ENCODE measurements at places on chromosomes 16 and 17.

- DNase-seq = no peak
Observed at GRCh38 chr17:82086941-82087906, 10.8 kb downstream of the FASN start.

- DNase-seq = no peak
Observed at GRCh38 chr16:11582157-11582814, 4.4 kb downstream of the LITAF start.

DNA sequence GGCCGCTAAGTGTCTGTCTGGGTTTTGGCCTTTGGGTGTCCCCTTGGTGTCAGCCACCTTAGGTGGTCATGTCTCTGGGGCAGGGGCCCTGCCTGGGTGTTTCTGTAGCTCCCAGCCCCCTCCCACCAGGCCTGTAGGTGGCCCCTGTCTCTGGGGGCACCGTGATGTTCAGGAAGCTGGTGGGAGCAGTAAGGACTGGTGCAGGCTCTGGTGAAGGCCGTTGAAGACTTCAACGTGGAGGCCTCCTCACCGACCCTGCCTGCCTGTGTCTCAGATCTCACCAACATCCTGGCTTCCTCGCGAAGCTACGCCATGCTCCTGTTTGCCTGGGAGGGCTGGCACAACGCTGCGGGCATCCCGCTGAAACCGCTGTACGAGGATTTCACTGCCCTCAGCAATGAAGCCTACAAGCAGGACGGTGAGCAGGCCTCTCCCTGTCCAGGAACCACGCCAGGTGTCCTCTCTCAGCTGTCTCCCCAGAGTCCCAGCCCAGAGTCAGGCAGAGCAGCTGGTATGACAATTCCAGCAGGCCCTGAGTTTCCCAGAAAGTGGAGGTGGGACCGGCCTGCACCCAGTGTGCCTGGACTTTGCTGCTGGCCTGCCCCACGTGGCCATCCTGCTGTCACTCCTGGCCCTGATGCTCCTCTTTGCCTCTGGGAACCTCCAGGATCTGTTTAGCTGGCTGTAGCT is 2.8 kb downstream of the ACE start:
- no peak for DNase-seq

DNA sequence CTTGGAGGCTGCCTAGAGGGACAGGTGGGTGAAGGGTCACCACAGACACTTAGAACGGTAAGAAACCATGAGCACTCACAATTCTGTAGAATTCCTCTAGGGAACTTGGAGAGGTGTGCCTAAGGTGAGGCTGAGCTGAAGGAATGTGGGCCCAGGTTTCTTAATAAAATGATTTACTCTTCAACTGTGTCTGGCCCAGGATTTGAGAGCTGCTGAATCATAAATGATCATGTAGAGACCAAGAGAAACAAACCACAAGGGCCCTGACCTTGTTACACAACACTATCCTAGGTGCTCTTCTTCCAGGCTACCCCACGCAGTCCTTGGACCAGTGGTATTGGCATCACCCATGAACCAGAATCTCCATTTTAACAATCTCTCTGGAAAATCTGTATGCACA is 27.7 kb downstream of the ZNF18 start:
- no peak for DNase-seq

DNA sequence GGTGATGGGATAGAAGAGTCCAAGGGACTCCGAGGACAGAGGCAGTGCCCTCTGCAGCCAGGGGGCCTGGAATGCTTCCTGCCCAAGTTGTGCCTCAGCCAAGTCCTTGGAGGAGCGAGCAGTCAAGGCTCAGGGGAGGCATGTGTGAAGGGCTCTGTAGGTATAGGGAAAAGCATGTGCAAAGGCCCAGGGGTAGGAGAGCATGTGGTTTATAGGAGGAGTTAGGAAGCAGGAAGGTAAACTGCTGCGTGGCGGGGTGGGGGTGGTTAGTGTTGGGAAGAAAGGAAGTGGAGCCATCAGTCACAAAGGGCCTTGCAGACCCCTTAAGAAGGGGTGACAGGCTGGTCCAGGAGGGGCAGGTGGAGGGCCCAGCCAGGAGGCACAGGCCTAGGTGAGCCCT is 7.2 kb downstream of the POLR3E start:
- no peak for DNase-seq

DNA sequence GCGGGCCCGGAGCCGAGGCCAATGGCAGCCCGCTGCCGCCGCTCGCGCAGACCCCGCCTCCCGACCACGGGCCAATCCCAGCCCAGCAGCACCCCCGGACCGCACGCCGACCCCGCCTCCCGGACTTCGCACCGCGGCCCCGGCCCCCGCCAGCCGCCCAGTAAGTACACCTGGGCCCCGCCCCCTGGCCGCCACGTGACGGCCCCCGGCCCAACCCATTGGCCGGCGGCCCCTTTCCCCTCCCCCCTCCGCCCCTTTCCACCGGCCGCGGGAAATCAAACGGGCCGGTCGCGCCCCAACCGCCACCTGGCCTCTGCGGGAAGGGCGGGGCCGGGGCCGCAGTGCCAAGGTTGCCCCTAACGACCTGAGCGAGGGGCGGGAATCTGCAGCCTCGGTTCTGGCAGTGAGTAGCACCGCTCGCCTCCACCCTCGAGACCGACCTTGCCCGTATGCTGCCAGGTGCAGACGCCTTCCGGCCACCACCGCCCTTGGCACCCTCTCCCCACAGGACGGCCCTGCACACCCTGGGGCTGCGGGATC is at the start of gene YBX2:
TSS of gene YBX2 (minus strand) at position 26 of the 540 bp plus-strand sequence. CDS start 139 bp downstream, outside the sequence.
- DNase-seq = peak; percentile 2

DNA sequence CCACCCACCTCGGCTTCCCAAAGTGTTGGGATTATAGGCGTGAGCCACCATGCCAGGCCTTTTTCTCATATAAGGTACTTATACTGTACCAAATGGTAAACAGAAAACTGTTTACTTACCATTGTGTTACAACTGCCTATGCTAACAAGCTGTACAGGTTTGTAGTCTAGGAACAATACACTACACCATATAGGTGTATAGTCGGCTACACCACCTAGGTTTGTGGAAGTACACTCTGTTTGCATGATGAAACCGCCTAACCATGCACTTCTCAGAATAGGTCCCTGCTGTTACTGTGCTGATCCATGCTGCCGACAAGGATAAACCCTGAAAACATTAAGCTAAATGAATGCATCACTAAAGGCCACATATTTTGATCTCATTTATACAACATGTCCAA is 18.9 kb downstream of the DNAJA2 start:
- DNase-seq = no peak

DNA sequence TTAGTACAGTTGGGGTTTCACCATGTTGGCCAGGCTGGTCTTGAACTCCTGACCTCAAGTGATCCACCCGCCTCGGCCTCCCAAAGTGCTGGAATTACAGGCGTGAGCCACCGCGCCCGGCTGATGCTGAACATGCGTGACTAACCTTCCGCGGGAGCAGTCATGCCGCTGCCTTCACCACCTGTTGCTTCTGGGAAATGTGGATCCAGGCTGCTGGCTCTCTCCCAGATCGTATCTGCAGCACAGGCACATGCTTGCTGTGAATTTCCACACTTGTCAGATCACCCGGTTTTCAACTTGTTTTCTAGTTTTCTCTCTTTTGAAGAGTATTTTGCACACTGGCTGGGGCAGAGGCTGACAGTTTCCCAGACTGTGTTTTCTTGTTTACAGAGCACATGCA is 97.9 kb downstream of the ADCY9 start:
- DNase-seq = no peak

DNA sequence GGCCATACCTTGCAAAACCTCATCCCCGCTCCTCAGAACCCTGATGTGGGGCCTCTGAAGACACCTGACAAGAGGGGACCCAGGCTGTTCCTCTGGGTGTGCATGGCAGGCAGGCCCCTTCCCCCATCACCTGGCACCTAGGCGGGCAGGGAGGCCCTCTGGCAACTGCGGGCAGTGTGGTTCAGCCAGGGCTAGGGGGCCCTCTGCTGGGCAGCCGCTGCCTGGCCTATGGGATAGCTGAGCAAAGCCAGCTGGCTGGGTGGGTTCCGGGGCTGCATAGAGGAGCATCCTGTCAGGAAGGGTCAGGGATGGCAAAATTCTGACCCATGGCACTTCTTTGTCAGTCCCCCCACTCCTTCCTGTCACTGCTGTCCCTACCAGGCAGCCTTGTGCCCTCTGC is 228.7 kb upstream of the ASIC2 start:
- DNase-seq = peak; percentile 2

- no peak for DNase-seq
Observed at GRCh38 chr17:38870259-38871165, 654 bp downstream of the LASP1 start.

- DNase-seq = no peak
Observed at GRCh38 chr16:56728980-56729734, 772 bp upstream of the NUP93 start.

- no peak for DNase-seq
Observed at GRCh38 chr17:47982645-47983390, 11.9 kb downstream of the CDK5RAP3 start.

DNA sequence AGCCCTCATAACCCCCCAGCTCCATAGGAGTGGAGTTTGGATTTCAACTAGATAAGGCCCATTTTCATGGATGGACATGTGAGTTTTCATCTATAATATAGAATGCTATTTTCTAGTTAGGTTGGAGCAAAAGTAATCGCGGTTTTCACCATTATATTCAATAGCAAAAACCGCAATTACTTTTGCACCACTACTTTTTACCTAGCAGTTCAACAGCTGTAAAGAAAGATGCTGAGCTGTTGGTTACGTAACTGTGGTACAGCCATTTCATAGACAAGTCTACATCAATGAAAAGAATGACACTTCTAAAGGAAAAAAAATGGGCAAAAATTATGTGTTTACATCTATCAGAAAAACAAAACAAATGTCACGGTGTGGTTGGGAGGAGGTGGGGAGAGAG is 507.7 kb downstream of the MAF start:
- no peak for DNase-seq

DNA sequence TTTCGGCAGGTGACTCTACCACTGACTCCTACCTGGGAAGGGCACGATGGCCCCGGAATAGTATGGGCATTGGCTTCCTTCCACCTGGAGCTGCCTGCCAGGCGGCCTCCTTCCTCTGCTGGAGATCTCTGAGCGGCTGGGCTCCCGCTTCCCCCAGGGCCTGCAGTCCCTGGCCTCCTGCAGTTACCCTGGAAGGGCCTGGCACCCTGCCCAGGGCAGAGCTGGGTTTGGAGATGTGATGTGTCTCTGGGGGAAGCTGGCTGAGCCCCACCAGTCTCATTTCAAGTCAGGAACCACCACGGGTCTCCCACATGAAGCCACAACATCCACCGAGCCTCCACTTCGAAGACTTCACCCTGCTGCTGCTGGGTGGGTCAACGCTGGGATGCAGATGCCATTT is 97.9 kb downstream of the IRF8 start:
- no peak for DNase-seq

DNA sequence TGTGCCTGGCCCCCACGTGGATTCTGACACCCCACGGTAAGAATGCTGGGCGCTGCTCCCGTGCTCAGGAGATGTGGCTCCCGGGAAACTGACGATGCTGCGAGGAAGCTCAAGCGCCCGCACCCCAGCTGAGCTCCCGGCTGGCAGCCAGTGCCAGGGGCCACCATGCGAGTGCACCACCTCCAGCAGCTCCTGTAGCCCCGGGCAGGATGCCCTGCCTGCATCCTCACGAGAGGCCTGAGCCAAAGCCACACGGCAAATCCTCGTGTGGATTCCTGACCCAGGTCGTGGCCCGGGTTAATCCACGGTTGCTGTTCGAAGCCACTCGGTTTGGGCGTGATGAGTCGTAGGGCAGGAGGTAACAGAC is 11.6 kb upstream of the DPEP1 start:
- DNase-seq = no peak

DNA sequence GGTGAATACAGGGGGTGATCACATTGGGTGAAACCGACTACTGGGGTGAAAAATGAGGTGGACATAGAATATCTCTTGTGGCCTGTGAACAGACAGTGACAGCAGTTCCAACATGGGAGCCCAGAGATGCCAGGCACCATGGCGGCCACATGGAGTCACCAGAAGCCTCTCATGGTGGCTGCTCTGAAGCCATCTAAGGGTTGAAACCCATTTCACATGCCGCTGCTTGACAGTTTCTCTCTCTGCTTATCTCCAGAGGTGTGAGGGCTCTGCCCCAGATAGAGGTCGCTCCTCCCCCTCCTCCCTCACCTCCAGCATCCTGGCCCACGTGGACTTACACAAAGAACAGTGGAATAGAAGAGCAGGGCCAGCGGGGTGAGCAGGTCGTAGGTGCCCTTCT is 37.9 kb upstream of the PIK3R6 start:
- DNase-seq = no peak

DNA sequence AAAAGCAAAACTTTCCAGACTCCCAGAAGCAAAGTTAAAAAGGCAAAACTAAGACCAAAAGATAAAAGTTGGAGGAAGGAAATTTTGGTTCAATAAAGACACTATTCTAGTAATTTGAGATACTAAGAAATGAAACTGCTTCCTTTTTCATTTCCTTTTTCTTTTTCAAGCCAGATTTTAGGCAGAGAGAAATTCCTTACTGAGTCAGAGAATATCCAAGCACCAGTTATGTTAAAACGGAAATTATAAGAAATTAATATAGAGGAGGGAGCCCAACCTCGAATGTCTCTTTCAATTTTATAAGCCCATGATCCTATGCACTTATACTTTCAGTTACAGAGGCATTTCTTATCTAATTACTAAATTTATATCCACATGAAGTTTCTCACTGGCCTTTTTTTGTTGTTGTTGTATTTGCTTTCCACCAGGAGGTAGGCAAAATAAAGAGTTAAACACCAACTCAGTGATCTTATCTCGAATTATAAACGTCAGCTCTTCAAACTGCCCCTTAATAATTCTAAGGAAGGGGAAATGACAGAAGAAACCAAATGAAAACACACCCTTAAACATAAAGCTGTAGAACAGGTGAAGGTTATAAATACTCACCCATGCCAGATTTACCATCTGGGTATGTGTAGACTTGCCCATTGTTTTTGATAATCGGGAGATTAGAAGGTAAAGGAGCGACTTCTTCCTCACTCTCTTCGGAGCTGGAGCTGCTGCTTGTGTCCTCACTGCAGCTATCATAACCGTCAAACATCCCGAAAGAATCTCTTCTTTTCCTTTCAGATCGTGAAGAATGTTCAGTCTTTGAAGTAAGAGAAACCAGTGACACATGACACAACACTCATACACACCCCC is 35.2 kb downstream of the MBTD1 start:
- no peak for DNase-seq

Measured in NCI-H2029 treated with DMSO at 0.1 percent for 48 hours (cell line).